ENCODE measurements at places on chromosomes 7 and 10.
A peak's percentile ranks its signal among the peaks of the same experiment; 100 is the strongest.

- no peak for DNase-seq
Observed at GRCh38 chr10:43308515-43308914, 41.6 kb upstream of the RASGEF1A start.

- DNase-seq: no peak
Observed at GRCh38 chr10:29959586-29959985, 99.8 kb downstream of the JCAD start.

- no peak for DNase-seq
Observed at GRCh38 chr10:12564173-12564572, 214.8 kb downstream of the CAMK1D start.

DNA sequence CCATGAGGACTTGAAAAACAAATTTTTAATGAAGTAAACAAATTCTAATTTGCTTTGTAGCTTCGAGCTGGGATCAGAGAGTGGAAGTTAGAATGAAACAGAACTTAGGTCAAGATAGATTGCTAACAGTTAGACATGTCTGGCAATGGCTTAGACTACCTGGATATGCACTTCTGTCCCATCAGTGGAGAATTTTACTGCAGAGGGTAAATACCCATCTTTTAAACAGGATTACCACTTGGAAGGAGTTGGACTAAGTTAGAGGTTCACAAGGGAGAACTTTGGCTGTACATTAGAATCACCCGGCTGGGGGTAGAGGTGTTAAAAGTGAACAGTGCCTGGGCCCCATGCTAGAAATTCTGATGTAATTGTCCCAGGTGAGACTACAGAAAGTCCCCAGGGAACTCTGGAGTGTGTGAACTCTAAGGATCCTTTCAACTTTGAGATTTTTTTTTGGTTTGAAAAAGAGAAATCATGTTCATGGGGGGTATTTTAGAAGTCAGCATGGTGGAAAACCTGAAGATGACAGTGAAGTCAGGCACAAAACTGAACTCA lies 35.5 kb downstream of the ENTPD1 start:
- no peak for DNase-seq

DNA sequence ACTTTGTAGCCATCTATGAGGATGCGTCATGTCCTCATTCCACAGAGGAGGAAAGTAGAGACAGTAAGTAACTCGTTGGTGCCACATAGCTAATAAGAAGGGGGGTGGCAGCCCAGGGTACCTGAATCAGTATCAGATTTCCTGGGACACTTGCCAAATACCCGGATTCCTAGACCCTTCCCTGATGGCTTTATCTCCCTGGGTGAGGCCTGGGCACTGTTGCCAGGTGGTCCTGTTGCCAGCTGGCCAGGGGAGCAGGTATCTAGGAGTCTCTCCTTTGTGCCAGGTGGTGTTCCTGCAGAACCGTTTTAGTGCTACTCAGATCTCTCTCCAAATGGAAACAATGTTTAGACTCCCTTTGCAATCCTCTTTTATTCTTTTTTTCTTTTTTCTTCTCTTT lies 12.7 kb downstream of the SLC29A3 start:
- DNase-seq: no peak

DNA sequence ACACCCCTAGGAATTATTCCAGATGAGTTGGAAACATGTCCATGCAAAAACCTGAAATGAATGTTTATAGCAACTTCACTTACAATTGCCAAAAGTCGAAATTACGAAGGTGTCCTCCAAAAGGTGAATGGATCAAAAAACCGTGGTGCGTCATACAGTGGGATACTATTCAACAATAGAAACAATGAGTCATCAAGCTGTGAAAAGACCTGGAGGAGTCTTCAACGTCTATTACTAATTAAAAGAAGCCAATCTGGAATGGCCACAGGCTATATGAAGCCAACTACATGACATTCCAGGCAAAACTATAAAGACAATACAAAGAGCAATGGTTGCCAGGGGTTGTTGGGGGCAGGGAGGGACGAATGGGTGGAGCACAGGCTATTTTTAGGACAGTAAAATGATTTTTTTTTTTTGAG lies 12.6 kb upstream of the PPP2R2D start:
- no peak for DNase-seq

DNA sequence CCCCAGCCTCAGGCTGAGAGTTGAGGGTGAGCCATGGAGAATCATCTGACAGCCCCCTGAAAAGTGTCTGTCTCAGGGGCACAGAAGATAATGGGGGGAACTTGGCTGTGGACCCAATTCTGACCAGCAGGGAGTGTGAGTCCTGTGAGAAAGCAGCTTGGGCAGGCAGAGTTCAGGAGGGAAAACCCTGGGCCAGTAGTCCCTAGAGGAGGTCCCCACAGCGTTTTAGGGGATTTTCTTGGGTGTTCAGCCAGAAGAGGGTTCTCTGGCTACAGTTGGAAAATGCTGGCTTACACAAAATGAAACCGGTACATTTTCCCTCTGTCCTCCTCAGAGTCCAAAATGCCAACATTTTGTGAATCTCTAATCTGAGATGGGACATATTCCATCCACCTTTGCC lies 35.8 kb upstream of the TRIM8 start:
- no peak for DNase-seq

- no peak for DNase-seq
Observed at GRCh38 chr10:133455611-133456031, 1.9 kb downstream of the SCART1 start.

- peak; percentile 12 for DNase-seq
Observed at GRCh38 chr7:127189074-127189473, 63.7 kb downstream of the GRM8 start.

DNA sequence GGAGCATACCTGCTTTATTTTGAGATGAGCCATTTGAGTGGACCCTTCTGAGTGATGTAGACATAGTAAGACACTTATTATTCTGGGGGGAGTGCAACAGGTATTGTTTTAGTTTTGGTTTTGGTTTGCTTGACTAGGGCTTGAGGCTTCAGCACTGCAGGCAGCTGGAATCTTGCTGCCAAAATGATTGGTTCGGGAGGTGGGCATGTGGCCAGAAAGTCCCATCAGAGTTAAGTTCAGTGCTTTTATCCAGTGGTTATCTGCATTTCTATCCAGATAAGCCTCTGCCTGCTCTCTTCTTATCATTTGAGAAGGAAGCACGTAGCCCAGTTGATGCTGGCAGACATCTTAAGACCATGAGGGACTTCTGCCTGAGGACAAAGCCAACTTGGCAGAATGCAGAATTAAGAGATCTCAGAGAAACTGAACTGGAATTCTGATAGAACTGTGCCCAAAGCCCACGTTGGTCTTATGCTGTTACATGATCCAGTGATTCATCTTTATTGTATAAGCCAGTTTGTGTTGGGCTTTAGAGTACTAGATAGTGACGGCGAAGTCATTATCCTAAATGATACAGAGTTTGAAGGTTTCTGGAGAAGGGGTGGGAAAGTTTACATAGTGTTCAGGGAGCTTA lies 9.6 kb upstream of the JAZF1 start:
- DNase-seq: no peak

- DNase-seq: no peak
Observed at GRCh38 chr7:35030848-35031247, 6.4 kb downstream of the DPY19L1 start.

DNA sequence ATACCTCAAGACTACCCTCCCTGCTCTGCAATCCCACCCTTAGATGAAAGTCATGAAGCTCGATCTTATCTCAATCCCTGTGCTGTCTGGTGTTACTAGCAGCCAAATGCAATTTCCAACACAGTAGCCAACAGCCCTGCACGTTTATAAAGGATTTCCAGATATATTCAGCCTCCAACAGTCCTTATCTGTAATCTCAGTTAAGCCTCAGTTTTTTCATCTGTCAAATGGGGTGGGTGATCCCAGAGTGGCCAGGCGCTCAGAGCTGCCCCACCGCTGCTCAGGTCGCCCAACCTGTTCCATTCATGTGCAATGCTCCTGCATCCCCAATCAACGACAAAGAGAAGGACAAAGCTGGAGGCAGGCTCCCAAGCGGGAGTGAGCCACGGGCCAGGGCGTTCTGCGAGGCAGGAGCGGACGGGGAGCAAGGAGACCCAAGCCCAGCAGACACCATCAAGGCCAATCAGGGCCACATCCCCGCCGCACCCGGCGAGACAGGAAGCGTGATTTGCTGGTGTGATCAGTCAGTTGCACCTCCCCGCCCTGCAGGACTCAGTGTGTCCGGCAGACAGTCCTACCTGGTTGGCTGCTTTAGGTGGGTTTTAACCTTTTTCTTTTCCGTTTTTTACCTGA lies 19.7 kb downstream of the PDGFA start:
- no peak for DNase-seq

GRCh38 chr7:131431289-131431688 lies 103.6 kb downstream of the MKLN1 start:
- DNase-seq: peak; percentile 42

- no peak for DNase-seq
Observed at GRCh38 chr10:5964736-5965135, 12.6 kb downstream of the IL15RA start.

DNA sequence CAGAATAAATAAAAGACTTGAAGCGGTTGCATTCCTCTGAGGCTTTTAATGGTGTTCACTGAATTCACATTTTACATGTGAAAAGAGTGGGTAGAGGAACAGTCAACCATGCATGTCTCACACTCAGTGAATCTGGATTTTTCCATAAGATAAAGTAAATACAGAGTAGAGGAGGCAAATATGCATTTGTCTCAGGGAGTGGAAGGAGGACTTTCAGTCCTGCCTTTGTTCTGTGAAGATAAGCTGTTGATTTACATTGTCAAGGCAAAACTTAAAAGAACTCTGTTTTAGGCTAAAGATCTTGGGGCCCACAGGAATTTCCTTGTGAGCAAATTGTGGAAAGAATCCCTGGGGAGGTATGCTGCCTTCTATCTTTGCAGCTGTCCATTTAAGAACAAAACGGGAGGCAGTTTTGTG lies 825.3 kb upstream of the MBL2 start:
- DNase-seq: no peak

DNA sequence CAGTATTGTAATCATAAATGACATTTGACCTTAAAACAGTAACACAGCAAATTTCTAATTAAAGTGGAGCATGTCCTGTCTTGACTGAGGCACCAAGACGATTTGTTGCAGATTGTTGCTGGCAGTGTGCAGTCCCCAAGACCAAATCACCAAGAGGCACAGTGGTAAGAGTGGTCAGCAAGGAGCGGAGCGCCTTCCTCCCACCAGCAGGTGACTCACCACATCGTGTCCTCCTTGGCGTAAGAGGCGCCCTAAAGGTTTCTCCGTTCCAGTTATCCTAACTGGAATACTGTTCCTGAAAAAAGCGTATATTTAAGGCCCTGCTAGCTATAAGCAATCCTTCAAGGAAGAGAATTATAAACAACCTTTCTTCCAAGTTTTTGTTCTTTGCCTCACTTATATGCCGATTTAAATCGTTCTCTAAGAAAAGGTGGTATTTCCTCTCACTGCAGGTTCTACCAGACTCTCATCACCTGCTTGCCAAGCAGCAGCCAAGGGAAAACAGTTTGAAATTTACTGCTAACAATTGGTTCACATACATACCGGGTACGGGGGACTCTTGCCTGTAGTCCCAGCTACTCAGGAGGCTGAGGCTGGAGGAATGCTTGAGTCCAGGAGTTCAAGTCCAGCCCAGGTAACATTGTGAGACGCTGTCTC lies 10.7 kb upstream of the REPIN1 start:
- no peak for DNase-seq

- DNase-seq: no peak
Observed at GRCh38 chr7:94396596-94396995, 1.9 kb downstream of the COL1A2 start.

- no peak for DNase-seq
Observed at GRCh38 chr7:29146057-29146706, at the start of gene CPVL. TSS of gene CPVL (minus strand) at chr7:29146537. CDS start at chr7:29121061, 25,476 bp downstream.

GRCh38 chr7:128000854-128001265 lies 30.4 kb downstream of the LRRC4 start:
- DNase-seq: no peak

DNA sequence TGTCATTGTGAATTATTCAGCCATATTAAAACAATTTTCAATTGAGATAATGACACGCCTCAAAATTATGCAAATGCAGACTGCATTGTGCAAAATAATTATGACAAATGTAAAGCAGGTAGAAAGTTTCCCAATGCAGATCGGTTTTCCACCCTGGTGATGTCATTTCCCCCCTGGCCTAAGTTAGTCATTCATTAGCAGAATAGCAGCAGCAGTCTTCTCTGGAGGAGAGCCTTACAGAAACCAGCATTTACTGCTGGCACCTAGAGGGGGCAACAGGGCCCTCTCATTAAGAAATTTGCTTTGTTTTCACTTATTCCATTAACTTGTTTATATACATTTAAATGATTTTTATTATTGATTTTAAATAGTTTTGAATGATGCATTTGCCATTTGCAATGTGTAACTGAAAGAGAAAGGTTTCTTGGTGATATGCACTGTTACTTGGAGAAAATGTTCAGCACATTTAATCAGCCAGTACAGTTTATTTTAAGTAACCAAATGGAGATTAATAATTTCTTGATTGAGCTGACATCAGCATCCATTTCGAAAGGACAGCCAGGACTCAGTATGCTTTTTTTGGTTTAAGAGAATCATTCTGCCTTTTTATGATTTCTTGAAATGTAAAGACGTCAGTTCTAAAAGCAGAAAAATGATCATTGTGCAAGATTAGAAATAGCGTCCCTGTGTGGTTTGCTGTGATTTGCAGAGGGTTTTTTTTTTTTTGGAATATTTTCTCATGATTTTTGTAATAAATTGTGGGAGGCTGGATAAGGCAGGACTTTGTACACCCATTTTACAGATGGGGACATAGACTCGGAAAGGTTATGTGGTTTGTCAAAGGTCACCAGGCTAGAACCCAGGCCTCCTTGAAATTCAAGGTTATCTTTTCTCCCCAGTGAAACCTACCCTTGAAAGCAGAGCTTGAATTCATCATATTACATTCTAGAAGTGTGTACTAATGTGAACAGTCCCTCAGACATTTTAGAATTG lies 3.5 kb downstream of the ARID5B start:
- no peak for DNase-seq

- no peak for DNase-seq
Observed at GRCh38 chr7:47473499-47474210, 108.3 kb downstream of the TNS3 start.

- DNase-seq: no peak
Observed at GRCh38 chr7:91280604-91281003, 16.4 kb downstream of the FZD1 start.

DNA sequence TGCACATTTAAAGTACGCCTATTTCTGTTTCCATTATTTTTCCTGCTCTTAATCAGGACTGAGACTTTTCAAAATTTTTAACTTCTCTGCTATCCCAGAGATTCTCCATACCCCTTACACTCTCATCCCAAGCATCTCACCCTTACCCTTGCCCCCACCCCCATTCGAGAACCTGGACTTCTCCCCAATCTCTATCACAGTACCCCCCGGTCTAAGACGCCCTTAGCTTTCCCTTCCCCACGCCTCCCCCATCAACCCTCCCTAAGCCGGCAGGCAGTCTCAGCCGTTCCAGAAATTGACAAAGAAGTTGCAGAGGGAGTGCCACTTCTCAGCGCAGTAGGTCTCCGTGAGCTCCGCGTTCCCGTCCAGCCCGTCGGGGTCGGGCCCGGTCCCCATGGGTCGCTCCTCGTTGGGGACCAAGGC lies 1.4 kb downstream of the FGFBP3 start:
- no peak for DNase-seq

- no peak for DNase-seq
Observed at GRCh38 chr10:11235771-11236170, 218.1 kb downstream of the CELF2 start.

GRCh38 chr7:151896086-151896485 lies 19.2 kb upstream of the PRKAG2 start:
- no peak for DNase-seq
